ENCODE measurements at places on chromosomes 3 and 15.

DNA sequence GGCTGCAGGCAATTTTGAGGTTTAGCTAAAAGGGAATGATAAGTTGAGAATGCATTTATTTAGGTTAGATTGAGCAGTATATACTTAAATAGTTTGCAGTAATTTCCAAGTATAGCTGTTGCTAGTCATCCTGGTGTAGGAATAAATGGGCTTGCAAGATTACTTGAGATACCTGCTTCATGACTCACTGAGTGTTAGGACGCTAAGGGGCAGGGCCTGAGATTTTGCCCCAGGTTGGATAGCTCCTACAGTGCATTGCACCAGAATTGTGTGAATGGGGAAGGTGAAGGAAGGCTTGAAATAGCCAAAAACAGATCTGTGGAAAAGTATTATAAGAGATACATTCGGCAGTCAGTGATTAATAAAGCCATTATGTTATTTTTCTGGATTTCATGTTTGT lies 72.8 kb downstream of the KCNH8 start:
- DNase-seq: no peak

DNA sequence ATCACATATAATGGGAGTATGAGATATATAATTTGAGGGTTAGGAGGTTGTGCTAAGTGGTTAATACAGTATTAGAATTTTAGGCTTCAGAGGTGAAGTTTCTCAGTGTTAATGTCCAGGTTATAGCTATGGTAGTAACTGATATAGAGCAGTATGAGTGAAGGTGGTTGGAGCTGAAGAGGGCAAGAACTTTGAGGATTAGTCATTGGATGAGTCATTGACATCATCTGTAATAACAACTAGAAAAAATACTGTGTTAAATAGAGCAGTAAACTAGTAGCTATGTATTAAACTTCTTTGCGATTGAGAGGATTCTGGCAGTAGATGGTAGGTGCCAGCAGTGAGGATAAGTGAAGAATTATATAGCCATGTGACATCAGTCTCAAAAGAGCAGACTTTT lies 47.5 kb upstream of the EIF3J start:
- DNase-seq: no peak

GRCh38 chr15:65115086-65115485 lies at the start of gene UBAP1L:
Gene UBAP1L (minus strand): TSS chr15:65115200. CDS start chr15:65106215, 8,985 bp downstream.
- DNase-seq: no peak

DNA sequence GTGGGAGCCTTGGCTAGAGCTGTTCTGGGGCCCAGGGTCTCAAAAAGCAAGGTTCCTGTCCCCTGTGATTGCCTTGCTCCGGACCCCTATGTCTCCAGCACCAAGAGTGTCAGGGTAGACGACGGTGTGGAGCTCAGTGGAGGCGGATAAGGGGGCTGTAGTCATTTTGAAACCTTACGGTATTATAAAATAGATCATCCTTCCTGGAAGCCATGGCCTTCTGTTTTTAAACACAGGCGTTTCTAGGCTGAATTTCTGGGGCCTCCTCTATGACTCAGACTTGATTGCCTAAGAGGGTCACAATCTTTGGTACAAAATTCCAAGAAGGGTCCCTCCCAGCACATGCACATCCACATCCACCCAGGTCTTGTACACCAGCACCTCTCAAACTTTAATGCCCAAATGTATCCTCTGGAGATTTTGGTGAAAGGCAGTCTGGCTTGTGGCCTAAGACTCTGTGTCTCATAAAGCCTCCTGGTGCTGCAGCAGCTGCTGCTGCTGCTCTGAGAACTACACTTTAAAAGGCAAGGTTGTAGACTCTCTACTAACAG lies 70.5 kb upstream of the XCR1 start:
- no peak for DNase-seq

GRCh38 chr3:172201870-172202236 lies 162.5 kb downstream of the FNDC3B start:
- DNase-seq: no peak

DNA sequence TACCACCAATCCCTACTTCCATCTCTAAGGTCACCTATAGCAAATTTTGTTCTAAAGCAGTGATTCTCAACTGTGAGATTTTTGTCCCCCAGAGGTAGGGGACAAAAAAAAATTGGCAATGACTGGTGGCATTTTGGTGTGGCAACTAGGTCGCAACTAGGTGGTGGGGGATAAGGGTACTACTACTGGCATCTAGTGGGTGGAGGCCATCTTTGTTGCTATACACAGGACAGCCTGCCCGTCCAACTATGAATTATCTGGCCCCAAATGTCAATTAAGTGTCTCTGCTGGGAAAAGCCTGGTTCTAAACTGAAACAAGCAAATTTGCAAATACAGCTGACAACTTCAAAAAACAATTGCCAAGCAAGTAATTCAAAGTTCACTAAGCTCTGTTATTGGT lies 1.4 kb downstream of the MTMR10 start:
- DNase-seq: no peak

DNA sequence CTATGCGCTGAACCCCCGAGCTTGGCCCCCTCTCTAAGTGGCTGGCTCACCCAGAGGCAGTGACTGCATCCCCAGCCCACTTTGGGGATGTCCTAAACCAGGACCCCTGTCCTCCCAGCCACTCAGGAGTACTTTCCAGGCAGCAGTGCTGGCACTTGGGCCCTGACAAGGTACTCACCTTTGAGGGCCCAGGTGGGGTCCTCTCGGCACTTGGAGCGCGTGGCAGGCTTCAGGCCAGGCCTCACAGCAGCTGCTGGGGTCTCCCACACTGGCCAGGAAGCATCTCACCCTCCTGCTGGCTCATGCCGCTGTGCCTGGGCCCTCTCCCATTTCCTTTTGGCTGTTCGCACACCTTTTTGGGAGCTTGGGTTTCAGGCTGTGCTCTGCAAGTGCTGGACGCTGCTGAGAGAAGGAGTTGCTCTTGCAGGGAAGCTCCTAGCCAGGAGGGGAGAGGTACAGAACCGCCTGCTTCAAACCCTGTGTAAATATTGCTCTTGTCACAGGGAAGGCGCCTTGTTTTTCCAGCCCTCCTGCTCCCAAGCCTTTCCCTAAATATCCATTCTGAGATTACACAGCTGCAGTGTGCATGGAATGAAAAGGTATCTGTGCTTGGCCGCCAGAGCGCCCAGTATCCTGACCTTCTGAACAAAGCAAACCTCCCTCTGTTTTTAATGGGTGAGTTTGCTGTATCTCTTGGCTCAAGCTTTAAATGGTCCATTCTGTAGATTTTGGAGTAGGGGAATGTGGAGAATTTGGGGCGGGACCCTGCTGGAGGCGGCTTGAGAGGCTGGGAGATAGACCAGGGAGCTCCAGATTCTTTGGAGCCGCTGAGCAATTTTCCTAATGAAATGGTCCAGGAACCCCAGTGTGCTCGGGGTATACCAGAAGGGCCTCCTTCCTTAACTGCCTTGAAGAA lies 45.6 kb downstream of the DNASE1L3 start:
- no peak for DNase-seq

GRCh38 chr3:134267996-134268395 lies 17.3 kb upstream of the RYK start:
- no peak for DNase-seq

GRCh38 chr3:150215616-150216015 lies 192.5 kb upstream of the TSC22D2 start:
- DNase-seq: no peak

GRCh38 chr3:29763115-29763514 lies 482.2 kb downstream of the RBMS3 start:
- no peak for DNase-seq

DNA sequence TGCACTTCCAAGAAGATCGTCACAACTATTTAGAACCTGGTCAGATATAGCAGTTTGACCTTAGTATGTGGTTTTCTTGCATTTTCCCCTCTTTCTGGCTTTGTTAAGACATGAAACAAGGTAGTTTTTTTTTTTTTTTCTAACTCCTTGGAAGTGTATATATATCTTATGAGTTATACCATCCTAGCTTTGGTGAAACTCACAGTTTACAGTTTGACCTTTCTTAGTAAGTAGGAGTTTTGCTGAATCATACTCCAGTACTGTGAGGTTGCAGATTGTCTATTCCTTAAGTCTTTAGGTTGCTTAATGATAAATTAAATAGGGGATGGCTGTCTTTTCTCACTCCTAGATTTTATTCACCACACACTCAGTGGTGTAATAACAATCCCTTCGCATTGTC lies 325.0 kb downstream of the RBMS3 start:
- DNase-seq: no peak

- peak; percentile 22 for DNase-seq
Measured at GRCh38 chr15:90001062-90001682, at the start of gene ZNF710. Gene ZNF710 (plus strand): TSS chr15:90001324. CDS start chr15:90067138, 65,814 bp downstream.

- no peak for DNase-seq
Measured at GRCh38 chr3:46065294-46065705, 38.0 kb upstream of the XCR1 start.

- no peak for DNase-seq
Measured at GRCh38 chr3:45599424-45599886, 4.9 kb downstream of the LIMD1 start.

- no peak for DNase-seq
Measured at GRCh38 chr3:11514191-11514821, 129.4 kb downstream of the VGLL4 start.

DNA sequence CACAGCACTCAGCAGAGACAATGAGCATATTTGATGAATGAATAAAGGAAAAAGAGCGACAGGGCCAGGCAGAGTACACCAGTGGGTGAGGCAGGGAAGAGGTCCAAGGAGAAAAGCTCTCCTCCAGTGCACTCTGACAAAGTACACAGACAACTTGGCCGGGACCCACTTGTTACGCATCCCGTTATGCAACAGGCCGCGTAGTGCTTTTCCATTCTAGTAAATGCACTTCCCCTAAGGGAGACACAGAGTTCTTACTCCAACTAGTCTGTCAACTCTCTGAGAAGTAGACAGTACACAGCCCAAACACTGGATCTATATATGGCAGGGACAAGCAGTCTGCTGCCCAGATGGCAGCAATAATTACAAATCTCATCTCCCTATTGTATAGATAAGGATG lies 18.5 kb downstream of the LARP6 start:
- DNase-seq: no peak

GRCh38 chr3:150577855-150578254 lies 25.3 kb upstream of the SELENOT start:
- DNase-seq: no peak

DNA sequence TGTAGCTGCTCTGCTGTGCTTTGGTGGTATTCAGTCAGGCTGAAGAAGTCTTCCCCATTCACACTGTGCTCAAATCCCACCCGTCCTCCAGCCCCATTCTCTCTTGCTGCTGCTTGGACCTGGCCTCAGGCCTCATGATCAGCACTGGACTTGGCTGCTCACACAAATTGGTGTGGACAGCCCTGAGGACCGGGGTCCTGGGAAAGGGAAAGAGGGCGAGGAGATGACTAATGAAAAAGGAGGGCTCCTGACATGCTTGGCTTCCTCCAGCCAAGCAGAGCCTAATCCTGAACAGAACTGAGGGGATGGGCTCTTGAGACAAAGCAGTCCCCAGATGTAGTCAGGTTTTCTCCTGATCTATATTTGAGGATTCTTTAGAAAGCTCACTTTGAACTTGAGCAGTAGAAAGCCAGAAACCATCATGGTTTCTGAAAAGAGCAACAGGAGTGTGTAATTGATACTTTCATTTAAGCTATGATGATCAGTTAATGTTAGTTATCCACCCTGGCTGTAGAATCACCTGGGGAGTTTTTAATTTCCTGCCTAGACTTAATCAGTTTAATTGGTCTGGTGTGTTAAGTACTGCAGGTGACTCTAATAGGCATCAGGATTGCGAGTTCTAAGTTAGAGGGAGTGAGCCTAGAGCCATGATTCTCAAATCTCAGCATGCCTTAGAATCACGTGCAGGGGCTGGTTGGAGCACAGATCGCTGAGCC lies 79.4 kb upstream of the THBS1 start:
- DNase-seq: no peak

GRCh38 chr15:84699538-84700191 lies 16.3 kb downstream of the SEC11A start:
- no peak for DNase-seq

DNA sequence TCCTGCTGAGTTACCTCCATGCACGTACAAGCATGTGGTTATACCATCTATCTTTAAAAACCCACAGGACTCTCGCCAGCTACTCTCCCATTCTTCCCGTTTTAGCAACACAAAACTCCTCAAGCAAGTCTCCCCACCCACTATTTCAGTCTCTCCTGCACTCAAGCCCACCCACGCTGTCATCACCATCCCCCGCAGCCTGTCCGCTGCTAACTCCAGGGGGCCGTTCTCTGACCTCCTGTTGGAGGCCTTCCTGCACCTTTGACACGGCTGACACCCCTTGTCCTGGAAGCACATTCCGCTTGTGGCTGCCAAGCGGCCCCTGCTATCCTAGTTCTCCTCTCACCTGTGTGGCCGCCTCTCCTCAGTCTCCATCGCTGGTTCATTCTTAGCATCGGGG lies 7.5 kb upstream of the PCSK6 start:
- DNase-seq: no peak

DNA sequence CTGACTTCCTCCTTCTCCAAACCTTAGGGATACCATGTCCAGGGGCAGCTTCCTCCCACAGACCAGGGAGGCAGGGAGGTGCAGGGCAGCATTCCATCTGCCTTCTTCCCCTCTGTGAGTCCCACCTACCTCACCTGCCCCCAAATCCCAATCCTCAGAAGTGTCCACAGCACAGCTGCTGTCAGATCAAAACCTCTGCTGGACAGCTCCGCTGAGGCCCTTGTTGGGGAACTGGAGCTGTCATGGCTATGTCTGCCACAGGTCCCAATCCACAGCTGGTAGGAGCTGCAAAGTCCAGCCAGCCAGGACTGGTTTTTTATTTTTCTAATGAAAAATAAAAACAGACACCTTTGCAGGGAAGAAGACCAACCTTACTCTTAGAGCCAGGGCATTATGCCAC lies 40.7 kb upstream of the TBC1D21 start:
- no peak for DNase-seq

GRCh38 chr3:48397767-48398681 lies 26.0 kb downstream of the FBXW12 start:
- DNase-seq: no peak

- no peak for DNase-seq
Measured at GRCh38 chr15:41161336-41161735, 45.3 kb upstream of the INO80 start.

DNA sequence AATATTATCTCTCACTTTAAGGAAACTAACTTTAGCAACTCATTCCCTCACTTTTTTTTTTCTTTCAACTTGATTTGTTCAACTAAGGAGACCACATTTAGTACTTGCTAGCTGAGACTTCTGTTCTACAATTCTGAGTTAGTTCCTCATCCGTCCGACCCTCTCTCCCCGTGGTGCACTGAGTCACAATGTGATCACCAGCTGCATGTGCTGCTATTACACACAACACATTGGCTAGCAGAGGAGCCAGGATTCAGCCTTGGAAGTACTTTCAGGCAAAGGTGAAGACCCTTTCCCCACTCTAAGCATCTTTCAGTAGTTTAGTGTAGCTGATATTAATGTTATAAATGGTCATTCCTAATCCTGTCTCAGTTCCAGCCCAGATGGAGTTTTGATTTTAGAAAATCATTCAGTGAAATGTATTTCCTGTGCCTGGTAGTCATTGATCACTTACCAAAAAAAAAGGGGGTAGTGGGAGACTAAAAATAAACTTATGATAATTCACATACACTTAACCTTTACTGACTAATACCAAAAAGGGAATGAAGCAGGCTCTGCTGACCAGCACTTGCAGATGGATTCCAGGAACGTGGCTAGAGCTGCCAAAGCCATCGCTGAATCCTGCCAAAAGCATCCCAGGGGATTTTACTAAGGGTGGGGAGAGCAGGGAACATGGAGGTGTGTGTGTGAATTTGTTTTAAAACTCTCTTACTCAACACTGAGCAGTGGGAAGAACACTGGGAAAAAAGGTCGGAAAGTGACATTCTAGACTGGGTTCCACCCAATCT lies 424.8 kb downstream of the LPP start:
- DNase-seq: no peak
